Caki2 (cell line): ENCODE measurements at places on chromosomes 1 and 21. TPM values are rescaled to one million over a fixed set of nuclear protein-coding genes. Genes with fewer than 3 reads are reported as not detected.
A peak's percentile ranks its signal among the peaks of the same experiment; 100 is the strongest.

- DNase-seq = no peak
These were observed 1.5 kb upstream of the NHLH1 start for GRCh38 chr1:160365325-160365724.

DNA sequence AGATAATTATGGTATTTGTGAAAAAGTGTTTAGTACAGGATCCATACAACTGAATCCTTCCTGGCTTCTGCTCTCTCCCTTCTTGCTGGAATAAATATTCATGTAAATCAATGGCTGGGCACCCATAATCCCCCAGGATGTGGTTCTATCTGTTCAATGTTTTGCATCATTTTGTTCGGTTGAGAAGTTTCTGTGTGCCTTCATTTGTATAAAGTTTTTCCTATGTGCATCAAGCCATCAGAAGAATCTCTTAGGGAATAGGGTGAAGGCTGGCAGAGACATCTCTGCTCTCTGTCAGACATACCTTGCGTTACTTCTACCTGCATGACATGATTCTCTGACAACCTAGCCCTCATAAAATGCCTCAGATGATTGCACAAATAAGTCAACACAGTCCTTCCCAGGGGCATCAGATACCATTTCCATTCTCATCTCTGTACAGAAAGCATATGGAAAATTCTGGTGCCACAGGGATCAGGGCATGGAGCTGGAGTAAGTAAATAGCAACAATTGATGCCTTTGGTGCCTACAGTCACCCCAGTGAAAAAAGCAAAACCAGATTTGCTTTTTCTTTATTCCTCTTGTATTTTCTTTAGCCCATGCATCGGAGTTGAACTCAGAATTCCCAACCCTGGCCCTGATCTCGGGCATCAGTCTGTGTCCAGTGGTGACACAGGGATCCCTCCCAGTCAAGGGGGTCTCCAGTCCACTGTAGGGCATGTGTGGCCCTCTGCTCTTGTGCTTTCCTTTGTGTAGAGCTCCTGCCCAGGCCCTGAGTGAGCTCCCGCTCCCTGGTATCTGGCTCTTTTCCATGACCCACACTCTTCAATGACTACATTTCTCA lies 39.7 kb upstream of the ATP1A1 start:
- no peak for DNase-seq

DNA sequence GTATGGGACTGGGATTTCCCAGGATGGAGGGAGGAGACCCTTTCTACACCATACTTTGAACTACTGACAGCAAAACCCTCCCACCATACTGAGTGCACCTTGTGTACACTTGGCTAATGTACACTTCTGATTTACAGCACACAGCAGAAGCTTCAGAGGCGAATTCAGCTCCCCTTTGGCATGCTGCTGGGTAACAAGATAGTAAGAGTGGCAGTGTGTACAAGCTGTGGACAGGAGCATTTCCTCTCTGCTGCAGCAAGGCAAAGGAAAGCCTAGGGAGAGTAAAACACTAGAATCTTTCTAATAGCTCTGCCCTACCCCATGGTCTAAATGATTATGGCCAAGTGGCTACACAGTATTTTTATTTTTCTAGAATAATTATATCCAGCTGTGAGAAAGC lies 83.9 kb upstream of the ARTN start:
- DNase-seq = no peak

CFH gene
- 2.8 and 5.7 TPM in 2 replicates for total RNA-seq

DNA sequence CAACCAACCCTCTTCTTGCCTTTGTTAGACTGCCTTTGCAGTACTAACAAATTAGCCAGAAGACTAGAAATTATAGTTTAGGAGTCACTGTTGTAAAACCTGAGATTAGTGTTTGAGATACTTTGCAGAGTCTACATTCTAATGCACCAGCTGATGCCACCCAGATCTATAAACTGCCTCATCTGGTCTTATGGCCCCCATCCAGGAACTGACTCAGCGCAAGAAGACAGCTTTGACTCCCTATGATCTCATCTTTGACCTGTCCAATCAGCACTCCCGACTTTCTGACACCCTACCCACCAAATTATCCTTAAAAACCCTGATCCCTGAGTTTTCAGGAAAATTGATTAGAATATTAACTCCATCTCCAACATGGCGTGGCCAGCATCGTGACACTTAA lies 334.6 kb downstream of the RGS7 start:
- no peak for DNase-seq

DNA sequence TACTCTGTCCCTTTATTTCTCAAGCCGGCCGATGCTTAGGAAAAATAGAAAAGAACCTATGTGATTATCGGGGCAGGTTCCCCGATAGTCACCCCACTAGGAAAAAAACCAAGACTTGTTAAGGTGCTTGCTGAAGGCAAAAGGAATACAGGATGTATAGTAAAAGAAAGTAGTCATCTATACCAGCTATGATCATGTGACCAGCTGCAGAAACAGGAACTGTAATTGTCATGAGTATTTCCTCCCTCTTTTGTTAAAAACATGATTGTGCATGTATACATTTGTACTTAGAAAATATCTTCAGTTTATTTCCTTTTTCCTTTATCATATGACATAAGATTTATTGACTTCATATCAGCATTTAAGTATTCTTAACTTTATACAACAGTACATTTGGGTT lies 30.5 kb downstream of the PIGK start:
- no peak for DNase-seq

- DNase-seq = peak; percentile 65
These were observed 1760.3 kb downstream of the NCAM2 start for GRCh38 chr21:22758478-22758877.

RHBDL2 gene
- total RNA-seq = 1.2 and 2.7 TPM in 2 replicates

RNASEL gene
- total RNA-seq = 5.0 and 6.4 TPM in 2 replicates

GRCh38 chr1:1565340-1565739 lies 9.3 kb downstream of the SSU72 start:
- no peak for DNase-seq

IVNS1ABP gene
- total RNA-seq = 96.4 and 108 TPM in 2 replicates

- peak; percentile 25 for DNase-seq
These were observed 308.3 kb upstream of the AJAP1 start for GRCh38 chr1:4346131-4346530.

DNA sequence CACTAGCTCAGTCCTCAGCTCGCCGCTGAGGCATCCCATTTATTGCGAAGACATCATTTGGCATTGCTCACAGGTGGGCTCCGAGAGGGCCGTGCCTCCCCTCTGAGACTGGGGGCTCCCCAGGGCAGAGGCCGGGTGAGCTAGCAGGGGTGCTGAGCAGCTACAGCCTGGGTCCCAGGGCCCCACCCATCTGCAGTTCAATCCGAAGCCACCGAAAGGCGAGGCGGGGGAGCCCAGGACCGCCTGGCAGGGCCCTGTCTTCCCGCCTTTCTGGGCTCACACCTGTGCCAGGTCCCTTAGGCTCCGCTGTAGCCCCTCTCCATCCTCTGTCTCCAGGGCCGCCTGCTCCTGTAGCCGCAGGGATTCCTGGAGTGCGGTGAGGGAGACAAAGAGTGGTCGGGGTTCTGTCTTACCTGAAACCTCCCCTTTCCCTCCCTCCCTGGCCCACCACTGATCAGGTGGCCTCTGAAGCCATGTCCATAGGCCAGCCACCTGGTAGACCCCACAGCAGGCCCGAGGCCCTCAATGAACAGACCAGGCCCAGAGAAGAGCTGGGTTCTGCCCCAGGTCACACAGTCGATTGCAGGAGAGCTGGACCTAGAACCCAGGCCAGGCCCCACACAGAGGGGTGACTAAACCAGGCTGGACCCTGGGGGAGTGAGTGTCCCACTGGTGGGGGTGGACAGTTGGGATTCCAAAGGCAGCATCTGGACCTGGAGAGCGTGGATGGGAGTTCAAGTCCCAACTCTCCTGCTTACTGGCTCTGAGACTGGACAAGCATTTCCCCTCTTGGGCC lies 18.1 kb upstream of the NBPF1 start:
- no peak for DNase-seq

DNA sequence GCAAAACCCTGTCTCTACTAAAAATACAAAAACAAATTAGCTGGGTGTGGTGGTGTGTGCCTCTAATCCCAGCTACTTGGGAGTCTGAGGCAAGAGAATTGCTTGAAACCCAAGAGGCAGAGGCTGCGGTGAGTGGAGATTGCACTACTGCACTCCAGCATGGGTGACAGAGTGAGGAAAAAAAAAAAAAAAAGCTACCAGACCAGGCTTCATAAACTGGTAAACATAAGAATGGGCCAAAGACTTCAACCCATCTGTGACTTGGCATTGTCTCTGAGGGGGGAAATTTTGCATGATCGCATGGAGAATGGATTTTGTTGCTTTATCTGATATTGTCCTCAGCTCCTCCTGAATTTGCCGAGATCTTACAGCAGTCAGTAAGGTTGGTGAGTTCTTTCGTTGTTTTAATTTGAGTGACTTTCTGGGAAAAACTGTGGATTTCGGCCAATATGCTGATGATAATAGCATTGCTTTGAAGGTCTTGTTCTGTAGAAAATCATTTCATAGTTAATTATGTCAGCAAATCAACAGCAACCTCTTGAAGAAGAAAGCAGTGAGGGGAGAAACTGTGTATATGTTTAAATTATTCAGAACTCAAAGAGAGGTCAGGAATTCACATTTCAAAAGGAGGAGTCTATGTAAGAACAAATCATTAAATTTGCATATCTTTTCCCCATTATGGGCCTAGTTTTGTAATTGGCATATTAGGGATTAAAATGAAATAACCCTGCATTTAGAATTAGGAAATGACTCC lies 13.1 kb downstream of the FGGY start:
- DNase-seq = no peak
